ENCODE measurements at places on chromosomes 5 and 9.

GRCh38 chr5:8230868-8231267 is 361.9 kb downstream of the MTRR start:
- no peak overlapping the region for H3K4me3 ChIP-seq
- no peaks in the 10 kb centered on the region for H3K27me3 ChIP-seq
- no peaks in the 10 kb centered on the region for H3K4me1 ChIP-seq
- no peak overlapping the region for H3K27ac ChIP-seq
- H3K36me3 ChIP-seq: no peaks in the 10 kb centered on the region
- DNase-seq: no peak

GRCh38 chr9:130227833-130228232 is 37.7 kb upstream of the HMCN2 start:
- no peak overlapping the region for H3K27ac ChIP-seq
- H3K4me1 ChIP-seq: no peaks in the 10 kb centered on the region
- peaks cover 12% of the 10 kb centered on the region for H3K36me3 ChIP-seq
- no peak overlapping the region for H3K4me3 ChIP-seq
- H3K27me3 ChIP-seq: peaks cover 4% of the 10 kb centered on the region

- no peak for DNase-seq
- H3K4me1 ChIP-seq: no peaks in the 10 kb centered on the region
- peaks cover 7% of the 10 kb centered on the region for H3K36me3 ChIP-seq
- no peaks in the 10 kb centered on the region for H3K27me3 ChIP-seq
- no peak overlapping the region for H3K27ac ChIP-seq
Measured at GRCh38 chr5:100950985-100951384, 47.9 kb upstream of the ST8SIA4 start.

DNA sequence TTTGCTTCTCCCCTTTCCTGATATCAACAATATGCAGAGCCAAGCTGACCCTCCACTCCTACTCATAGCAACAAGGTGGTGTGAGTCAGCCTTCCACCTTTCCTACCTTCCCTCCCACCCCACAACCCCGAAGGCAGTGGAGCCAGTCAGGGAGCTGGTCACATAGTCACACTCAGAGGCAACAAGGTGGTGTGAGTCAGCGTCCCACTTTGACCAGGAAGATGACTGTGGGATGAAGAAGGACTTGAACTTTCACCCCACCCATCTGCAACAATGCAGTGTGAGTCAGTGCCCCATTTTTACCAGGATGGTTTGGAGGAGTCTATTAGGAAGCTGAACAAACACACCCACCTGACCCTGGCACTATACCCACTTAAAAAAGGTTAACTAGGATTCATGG is 30.1 kb upstream of the ZNF782 start:
- no peak overlapping the region for H3K27ac ChIP-seq
- H3K4me1 ChIP-seq: peaks cover 5% of the 10 kb centered on the region
- H3K27me3 ChIP-seq: no peaks in the 10 kb centered on the region
- H3K4me3 ChIP-seq: no peak overlapping the region
- no peak for DNase-seq

DNA sequence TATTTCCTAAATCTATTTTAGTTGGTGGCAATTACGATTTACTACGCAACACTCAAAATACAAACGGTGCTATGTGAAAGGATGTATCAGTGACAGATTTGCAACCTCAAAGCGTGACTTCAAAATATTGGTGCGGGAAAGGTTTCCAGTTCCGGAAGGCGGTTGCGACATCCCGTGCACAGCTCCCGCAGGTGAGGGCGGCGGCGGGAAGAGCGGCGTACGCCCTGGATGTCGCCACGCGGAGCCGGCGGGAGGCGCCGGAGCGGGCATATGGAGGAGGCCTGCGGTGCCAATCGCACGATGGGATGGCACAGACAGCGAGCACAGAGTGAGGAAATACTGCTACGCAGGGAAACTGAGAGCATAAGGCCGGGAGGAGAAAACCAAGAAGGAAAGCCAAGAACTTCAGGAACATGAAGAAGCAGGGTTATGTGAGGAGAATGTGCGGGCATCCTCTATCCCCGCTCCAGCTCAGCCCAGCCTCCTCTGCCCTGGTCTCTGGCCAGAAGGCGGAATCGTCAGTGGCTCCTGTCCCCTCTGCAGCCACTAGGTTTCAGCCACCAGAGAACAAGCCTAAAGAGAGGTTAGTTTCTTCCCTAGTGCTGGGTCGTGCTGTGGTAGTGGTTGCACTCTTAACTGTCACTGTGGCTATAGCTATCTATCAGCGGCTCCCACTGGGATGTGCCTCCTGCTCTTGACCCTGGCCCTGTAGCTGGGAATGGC is 378.1 kb upstream of the TLE4 start:
- no peaks in the 10 kb centered on the region for H3K4me1 ChIP-seq
- H3K4me3 ChIP-seq: no peak overlapping the region
- no peak for DNase-seq
- H3K36me3 ChIP-seq: no peaks in the 10 kb centered on the region

DNA sequence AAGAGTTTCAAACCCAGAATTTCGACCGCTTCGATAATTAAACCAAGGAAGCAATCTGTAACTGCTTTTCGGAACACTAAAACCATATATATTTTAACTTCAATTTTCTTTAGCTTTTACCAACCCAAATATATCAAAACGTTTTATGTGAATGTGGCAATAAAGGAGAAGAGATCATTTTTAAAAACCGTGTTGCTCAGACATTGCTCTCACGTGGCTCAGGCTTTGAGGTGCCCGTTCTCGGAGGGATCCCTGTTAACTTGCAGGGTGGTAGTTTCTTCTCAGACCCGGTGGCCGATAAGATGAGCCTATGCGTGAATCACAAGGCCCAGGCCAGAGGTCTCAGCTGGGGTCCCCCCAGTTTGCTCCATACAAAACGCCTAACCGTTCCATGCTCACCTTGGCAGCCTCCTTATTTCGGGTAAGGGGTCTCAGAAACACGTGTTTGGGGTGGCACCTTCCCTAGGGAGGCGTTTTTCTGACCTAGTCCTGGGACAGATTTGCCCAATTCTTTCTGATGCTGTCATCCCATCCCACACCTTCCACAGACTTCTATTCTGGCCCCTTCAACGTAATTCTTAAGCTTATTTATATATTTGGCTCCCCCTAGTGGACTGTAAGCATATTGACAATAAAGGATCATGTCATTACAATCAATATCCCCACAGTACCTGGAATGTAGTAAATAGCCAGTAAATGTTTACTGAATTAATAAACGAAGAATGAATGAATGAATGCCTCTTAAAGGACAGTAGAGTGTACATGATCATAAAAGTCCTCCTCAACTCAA is 48.1 kb downstream of the THBS4 start:
- H3K27me3 ChIP-seq: no peaks in the 10 kb centered on the region
- peaks cover 5% of the 10 kb centered on the region for H3K4me1 ChIP-seq
- no peaks in the 10 kb centered on the region for H3K36me3 ChIP-seq

All from stimulated activated naive B cell treated with anti-CD40 and anti-IgM and Interleukin-4, amounts not matched to agents 10 μg/mL and 1 μg/mL and 100 μg/mL, for 72 hours (primary cell).